ENCODE measurements at places on chromosomes 6 and 20.

- DNase-seq: no peak
Observed at GRCh38 chr6:56767892-56768531, 125.3 kb upstream of the DST start.

- DNase-seq: no peak
Observed at GRCh38 chr20:63846128-63846771, 15.0 kb upstream of the ABHD16B start.

DNA sequence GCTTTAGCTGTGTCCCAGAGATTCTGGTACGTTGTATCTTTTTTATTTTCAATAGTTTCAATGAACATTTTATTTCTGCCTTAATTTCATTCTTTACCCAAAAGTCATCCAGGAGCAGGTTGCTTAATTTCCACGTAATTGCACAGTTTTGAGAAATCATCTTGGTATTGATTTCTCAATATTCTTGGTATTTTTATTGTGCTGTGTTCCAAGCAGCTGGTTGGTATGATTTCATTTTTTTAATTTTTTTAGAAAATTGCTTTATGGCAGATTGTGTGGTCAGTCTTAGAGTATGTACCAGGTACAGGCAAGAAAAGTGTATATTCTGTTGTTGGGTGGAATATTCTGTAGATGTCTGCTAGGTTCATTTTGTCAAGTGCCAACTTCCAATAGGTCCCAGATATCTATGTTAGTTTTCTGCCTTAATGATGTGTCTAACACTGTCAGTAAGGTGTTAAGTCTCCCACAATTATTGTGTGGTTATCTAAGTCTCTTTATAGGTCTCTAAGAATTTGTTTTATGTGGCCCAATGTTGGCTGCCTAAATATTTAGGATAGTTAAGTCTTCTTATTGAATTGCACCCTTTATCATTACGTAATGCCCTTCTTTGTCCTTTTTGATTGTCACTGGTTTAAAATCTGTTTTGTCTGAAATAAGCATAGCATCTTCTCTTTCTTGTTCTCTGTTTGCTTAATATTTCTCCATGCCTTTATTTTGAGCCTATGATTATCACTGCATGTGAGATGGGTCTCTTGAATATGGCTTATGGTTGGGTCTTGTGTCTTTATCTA lies 366.9 kb upstream of the IRAK1BP1 start:
- no peak for DNase-seq

DNA sequence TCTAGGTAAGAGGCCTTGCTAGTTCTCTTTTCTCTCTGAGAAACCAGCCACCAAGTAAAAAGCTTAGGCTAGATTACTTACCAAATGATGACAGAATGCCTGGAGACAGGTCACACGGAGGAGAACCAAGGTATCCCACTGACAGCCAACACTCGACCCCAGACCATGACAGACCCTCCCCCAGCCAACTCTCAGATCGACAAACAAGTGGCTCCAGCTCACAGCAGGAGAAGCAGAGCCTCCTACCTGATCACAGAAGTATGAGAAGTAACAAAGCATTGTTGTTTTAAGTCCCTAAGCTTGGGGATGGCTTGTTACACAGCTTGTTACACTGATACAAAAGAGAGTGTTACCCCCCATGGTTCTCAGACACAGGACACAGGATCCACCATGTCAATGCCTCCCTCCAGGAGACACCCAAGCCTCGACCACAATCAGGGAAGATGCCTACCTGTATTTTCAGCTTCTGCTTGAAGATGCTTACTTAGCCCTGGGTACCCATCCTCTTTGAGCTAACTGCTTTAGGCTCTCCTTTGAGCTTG lies 423.8 kb upstream of the JARID2 start:
- no peak for DNase-seq

DNA sequence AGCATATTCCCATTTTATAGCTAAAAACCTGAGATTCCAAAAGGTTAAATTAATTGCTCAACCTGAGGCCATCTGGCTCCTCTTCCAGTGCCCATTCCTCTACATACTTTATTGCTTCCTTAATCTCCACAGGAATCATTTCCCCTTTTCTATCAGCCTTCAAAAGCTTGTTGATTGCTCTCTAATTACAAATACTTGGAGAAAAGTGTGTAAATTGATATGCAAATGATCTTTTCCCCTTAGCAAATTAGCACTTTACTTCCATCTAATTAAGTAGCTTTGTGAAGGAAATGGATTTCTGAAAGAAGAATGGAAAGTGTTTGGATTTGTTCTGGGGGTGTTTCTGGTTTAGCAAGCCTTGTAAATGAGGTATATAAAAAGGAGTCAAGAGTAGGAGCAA lies 323.3 kb downstream of the GRIK2 start:
- DNase-seq: no peak

GRCh38 chr20:34928411-34928810 lies 27.2 kb downstream of the GSS start:
- DNase-seq: no peak

DNA sequence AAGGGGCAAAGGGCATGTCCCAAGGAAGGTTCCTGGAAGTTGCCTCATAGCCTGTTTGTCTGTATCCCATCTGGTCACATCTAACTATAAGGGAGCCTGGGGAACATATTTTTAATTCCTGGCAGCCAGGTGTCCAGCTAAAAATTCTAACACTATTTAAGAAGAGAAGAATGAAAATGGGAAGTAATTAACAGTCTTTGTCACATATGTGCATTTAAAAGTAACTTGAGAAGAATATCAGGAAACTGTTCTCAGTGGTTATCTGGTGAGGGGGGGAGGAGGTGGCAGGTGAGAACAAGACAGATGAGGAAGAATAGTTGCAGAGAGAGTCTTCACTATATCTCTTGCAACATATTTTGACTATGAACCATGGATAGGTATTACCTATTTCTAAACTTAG lies 75.5 kb upstream of the ELOVL5 start:
- DNase-seq: no peak

- DNase-seq: no peak
Observed at GRCh38 chr6:163941624-163941976, 527.1 kb downstream of the QKI start.

GRCh38 chr6:53792016-53792415 lies 2.8 kb upstream of the LRRC1 start:
- DNase-seq: no peak

- DNase-seq: no peak
Observed at GRCh38 chr20:5531318-5532081, 214.7 kb upstream of the PROKR2 start.

DNA sequence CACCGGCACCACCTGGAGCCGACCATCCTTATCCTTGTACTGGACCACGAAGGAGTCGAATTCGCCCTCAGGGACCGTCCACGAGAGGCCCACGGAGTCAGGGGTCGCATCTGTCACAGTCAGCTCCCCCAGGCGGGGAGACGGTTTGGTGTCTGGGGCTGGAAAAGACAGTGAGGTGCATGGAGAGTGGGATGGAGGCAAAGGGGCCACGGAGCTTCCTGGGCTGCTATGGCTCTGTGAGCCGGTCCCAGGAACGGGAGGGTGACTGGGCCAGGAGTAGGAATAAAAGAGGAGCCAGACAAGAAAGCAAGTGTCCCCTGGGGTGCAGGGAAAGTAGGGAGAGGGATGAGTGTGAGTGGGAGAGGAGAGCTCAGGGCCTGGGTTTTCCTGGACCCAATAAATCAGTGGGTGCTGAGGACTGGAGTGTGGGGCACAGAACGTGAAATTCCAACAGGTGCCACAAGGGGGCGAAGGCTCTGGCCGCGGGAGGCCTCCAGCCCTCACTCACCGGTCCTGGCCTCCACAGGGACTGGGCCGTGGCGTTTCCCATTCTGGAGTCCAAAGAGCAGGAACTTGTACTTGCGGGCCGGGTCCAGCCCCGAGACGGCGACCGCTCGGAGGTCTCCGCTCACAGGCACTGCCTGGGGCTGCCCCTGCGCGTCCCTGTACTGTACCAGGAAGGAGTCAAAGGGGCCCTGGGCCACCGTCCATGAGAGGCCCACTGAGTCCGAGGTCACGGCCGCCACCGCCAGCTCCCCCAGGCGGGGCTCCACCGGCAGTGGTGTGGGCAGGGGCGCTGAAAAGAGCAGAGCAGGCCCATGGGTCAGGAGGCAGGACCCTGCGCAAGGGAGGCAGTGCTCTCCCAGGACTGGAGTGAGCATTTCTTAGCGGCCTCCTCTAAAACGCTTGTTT lies 9.9 kb downstream of the CYP21A2 start:
- peak; percentile 55 for DNase-seq

GRCh38 chr6:104943781-104944180 lies 13.1 kb upstream of the LIN28B start:
- DNase-seq: no peak

- DNase-seq: no peak
Observed at GRCh38 chr6:69489970-69490369, 306.8 kb downstream of the LMBRD1 start.

- DNase-seq: no peak
Observed at GRCh38 chr20:46004889-46005473, 3.7 kb upstream of the MMP9 start.

- no peak for DNase-seq
Observed at GRCh38 chr20:5268449-5268848, 48.3 kb downstream of the PROKR2 start.

GRCh38 chr20:4937407-4938319 lies 63.6 kb downstream of the SLC23A2 start:
- no peak for DNase-seq

GRCh38 chr20:4946986-4947385 lies 54.3 kb downstream of the SLC23A2 start:
- no peak for DNase-seq

- DNase-seq: no peak
Observed at GRCh38 chr6:9657994-9658393, 756.9 kb downstream of the TFAP2A start.

DNA sequence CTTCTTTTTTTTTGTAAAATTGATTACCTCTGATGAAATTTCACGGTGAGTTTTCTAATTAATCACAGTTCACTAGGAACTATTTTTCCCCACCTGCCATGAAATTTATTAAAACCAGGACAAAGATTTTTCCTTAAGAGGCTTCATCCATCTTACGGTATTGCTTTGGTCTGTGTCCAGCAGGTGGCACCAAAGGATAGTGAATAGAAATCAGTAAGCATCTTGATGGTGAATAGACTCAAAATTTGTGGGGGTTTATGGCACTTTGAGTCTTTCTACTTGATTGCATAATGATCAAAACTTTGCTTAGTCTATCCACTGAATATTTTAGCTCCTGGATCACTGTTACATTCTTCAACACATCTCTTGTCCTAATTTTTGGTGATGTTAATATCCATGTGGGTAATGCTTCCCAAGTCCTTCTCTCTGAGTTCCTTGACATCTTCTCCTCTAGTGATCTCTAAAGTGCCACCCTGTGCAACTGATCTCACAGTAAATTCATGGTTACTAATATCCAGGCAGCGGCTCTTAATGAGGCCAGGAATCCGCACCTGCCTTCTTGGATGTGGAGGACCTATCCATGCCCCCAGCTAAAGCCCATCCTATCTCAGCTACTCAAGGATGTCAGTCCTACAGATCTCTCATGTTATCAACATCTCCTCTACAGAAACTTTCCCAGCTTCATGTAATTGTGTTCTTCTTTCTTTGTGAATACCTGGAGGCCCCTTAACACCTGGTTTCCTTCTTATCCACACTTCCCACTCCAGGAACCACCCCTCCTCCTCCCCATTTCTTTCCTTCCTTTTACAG lies 54.5 kb downstream of the STMND1 start:
- DNase-seq: peak; percentile 53

- DNase-seq: no peak
Observed at GRCh38 chr6:125798734-125799508, 8.2 kb downstream of the NCOA7 start.

GRCh38 chr6:146962329-146962728 lies 241.9 kb upstream of the STXBP5 start:
- DNase-seq: no peak

- no peak for DNase-seq
Observed at GRCh38 chr20:37526839-37527637, 638 bp downstream of the BLCAP start.

DNA sequence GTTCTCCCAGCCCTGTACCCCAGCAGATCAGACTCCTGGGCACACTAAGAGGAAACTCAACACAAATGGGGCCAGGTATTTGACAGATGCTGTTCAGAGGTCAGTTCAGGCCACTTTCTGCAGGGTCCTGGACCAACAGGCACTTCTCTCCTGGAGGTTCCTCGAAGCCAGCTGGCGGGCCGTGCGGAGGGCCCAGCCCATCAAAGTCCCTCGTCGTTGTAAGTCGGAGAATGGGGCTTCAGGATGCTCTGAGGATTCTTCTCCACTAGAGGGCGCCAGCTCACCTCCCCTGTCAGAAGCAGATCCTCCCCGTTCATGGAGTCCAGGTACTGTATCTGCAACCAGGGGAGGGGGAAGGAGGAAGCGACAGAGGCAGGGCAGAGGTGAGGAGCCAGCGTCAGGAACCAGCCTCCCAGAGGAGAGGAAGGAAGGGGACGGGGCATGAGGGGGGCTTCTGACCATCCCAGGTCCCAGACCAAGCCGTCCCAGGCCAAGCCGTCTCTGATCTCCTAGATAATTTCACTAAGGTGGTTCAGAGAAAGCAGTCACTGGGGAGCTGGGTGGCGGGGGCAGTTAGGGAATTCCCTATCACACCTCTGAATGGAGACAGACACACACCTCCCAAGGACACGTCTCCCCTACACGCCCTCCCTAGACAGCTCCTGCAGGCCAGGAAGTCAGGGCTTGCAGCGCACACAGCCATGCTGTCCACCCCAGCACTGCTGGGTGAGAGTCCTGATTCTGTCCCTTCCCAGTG lies 11.7 kb upstream of the FAM83C start:
- DNase-seq: peak; percentile 77

DNA sequence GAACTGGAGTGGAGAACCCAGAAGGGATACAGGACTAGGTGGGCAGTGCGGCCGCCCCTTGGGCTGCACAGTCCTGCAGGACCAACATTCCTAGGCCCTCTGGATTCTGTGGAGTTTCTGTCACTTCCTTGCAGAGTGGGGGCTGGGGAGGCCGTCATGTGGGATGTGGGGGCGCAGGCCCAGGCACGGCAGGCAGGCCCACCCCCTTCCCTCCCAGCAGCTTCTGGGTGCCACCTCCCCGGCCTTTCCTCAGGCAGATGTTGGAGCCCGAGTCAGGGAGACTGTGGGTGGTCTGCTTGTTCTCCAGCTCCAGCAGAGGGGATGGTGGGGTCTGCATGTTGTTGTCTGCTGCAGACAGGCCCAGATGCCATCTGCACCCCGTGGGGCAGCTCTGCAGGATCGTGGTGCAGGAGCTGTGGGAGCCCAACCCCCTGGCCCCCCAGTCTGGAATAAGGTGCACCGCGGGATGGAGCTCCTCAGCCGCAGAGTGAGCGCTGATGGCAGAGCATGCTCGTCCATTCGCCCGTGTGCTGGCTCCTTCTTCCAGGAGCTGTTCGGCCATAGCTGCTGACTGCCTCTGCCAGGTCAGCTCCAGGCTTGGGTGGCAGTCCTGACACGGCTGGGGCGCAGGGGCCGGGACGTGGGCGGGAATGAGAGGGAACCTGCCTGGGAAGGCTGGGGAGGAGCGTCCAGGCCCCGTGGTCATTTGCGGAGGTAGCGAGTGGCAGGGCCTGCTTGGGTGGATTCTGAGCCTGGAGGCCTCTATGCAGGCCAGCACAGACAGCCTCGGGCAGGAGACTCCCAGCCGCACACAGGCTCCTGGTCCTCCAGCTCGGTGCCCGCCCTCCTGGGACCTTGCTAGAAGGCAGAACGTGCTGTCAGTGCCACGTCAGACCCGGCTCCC lies 18.1 kb downstream of the SLC17A9 start:
- DNase-seq: no peak

- no peak for DNase-seq
Observed at GRCh38 chr6:82364087-82365015, 734 bp downstream of the TPBG start.

GRCh38 chr20:21508230-21509078 lies 5.4 kb downstream of the NKX2-2 start:
- no peak for DNase-seq
